Left lung (tissue), 14 donors: ENCODE measurements at places on chromosomes 12 and 14.

DNA sequence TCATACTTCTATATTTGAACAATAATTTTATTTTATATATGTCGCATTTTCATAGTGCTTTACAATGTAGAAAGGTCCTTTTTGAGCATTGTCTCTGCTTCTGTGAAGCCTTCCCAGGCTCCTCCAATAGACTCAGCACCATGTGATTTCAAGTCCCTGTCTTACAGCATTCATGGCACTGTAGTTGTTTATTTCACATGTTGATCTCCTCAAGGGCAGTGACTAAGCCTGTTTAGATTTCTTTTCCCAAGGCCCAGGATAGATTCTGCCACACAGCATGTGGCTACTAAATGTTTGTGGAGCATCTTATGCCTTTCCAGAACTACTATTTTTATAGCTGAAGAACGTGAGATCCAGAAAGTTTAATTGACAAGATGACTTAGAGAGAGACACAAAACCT is 391.7 kb downstream of the TMEM117 start:
- no peak for DNase-seq

GRCh38 chr12:92028441-92028709 is 117.3 kb downstream of the BTG1 start:
- no peak for DNase-seq

DNA sequence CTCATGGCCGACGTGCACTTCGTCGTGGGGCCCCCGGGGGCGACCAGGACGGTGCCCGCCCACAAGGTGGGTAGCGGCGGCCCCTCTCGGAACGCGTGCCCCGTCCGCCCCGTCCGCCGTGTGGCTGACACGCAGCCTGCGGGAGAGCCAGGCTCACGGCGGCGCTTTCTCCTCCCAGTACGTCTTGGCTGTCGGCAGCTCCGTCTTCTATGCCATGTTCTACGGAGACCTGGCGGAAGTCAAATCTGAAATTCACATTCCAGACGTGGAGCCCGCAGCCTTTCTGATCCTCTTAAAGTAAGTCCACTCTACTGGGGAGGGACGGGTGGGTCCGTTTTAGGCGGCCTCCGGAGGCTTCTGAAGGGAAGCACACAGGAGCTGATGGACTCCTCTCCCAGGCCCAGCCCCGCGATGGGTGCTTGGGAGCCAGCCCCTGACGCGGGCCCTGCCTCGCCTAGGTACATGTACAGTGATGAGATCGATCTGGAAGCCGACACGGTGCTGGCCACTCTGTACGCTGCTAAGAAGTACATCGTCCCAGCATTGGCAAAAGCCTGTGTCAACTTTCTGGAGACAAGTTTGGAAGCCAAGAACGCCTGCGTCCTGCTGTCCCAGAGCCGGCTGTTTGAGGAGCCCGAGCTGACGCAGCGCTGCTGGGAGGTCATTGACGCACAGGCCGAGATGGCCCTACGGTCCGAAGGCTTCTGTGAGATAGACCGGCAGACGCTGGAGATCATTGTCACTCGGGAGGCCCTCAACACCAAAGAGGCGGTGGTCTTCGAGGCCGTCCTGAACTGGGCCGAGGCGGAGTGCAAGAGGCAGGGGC is 1.1 kb downstream of the BTBD6 start:
- no peak for DNase-seq

DNA sequence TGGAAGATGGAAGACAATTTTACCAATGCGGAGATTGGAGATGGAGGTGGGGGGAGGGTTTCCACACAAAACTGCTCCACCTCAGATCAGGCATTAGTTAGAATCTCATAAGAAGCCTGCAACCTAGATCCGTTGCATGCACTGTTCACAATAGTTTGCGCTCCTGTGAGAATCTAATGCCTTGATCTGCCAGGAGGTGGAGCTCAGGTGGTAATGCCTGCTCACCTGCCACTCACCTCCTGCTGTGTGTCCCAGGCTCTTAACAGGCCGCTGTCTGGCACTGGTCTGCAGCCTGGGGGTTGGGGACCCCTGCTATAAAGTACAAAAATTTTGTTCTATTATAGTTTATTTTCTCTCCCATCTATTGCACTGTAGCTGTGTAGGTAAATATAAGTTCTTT is 84.9 kb upstream of the FOXG1 start:
- no peak for DNase-seq

GRCh38 chr12:132021031-132021871 is 71.5 kb downstream of the EP400 start:
- no peak for DNase-seq

DNA sequence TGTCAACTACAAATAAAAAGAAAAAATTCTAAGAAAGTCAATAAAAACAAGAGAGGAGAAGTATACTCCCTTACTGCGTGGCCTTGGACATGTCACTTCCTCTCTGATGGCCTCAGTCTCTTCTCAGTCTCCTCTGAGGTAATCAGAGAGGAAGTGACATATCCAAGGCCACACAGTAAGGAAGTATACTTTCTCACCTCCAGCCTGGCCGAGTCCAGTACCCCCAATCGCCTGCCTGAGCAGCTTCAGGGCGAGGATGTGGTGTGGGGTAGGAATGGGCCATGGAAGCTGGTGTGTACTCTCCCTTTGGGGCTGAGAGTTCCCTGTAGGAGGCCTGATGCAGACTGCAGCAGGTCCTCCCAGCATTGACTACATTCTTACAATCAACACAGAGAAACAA is 15.8 kb downstream of the VDR start:
- no peak for DNase-seq

- DNase-seq, result no peak
Measured at GRCh38 chr12:103673891-103674375, 86.9 kb downstream of the STAB2 start.

- peak; percentile 42 for DNase-seq
Measured at GRCh38 chr12:132494294-132495164, 4.6 kb downstream of the FBRSL1 start.

GRCh38 chr14:45728434-45729225 is 475.6 kb upstream of the MIS18BP1 start:
- DNase-seq, result no peak

DNA sequence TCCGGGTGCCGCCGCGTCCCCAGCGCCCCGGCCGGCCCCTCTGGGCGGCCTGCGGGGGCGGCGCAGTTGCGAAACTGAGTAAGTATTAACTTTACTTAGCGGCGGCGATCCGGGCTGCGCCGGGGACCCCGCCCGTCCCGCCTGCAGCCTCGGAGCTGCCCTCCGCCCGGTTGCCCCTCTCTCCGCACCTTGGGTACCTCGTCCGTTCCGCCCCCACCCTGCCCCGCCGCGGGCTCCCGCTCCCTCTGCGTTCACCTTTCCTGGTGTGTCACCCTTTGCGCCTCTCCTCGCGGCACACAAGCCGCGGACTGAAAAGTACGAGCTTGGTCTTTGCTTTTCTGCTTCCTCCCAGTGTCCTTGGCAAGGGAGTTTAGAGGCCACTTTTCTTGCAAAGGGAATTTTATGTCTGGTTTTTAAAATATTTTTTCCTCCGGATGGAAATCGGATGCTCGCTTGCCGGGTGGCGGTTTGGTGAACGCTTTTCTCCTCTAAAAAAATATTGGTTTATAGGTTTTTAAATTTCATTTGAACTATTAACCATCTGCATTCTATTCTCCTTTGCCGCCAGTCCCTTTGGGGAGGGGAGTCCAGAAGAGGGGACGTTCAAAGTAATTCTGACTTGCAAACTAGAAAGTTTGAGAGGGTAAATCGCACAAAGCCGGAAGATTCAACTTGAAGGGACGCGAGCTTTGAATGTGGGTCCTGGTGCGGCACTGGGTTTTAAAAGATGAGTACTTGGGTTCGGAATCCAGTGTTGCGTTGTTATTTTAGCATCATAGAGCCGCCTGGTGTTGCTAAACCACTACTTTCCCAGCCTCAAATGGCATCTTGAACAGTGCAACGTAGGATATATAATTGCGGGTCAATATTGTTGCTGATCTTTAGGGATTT is 834 bp downstream of the RASSF8 start:
- peak; percentile 55 for DNase-seq

DNA sequence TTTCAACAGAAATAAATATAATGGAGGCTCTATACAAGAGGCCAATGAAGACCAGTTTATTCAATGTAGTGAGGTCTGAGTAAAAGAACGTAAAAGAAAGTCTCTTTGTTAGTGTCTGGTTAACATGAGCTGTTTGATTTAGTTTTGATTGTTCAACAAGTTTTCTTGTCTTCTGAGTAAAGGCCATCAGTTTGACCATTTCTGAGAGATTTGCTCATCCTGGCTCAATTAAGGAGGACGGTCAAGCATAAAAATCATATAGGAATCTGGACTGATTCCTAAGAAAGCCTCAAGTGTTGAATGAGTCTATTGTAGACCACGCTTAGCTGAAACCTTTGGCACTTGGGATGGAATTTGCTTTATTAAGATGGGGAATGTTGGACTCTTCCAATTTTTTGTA is 32.5 kb upstream of the FGF23 start:
- no peak for DNase-seq
